ENCODE measurements at places on chromosomes 7 and 10. TPM values are rescaled to one million over a fixed set of nuclear protein-coding genes. Genes with fewer than 3 reads are reported as not detected.
A peak's percentile ranks its signal among the peaks of the same experiment; 100 is the strongest.

GRCh38 chr10:75972491-75973276 lies 541.3 kb downstream of the LRMDA start:
- no peak for DNase-seq

DNA sequence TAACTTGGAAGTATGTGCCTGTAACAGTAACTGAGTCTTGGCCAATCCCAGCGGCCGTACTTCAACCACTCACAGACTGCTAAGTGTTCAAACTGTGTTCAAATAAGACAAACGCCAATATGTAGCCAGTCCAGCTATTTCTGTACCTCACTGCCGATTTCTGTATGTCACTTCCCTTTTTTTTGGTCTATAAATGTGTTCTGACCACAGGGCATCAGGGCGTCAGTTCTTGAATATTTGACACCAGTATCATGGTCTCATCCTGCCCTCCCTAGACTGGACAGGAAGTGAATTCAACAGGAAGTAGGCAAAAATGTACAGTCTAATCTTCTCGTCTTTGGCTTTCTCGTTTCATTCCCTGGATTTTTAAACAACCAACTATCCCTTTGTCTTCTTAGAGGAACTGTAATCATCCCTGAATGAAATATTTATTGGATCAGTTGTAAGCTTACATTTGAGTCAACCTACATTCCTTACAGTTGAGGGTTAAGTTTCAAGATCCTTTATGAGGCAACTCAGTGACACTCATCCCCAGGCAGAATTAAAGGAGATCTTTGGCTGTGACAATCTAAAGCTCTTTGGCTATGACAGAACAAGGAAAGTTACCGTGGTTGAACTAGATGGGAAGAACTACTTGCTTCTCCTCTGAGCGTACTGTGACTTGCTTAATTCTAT lies 232.7 kb downstream of the NSUN6 start:
- DNase-seq, result no peak

DNA sequence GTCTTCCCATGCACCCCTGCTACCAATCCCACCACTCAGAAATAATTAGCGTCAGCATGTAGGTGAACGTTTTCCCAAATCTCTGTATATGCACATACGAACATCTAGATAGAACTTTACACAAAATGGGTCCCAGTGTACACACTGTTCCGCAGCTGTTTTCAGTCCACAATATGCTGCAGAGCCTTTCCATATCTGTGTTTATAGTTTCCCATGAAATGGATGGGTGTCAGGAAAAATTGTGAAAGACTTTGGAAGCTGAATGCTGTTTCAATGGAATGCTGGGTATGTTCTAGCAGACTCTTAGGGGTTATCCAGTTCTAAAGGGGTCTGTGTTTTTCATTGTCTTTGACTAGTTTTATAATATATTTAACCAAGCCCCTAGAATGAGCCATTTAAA lies 13.8 kb downstream of the GRK5 start:
- DNase-seq, result no peak

- DNase-seq, result no peak
These were observed 713 bp downstream of the IMMP2L start for GRCh38 chr7:111561654-111561903.

DNA sequence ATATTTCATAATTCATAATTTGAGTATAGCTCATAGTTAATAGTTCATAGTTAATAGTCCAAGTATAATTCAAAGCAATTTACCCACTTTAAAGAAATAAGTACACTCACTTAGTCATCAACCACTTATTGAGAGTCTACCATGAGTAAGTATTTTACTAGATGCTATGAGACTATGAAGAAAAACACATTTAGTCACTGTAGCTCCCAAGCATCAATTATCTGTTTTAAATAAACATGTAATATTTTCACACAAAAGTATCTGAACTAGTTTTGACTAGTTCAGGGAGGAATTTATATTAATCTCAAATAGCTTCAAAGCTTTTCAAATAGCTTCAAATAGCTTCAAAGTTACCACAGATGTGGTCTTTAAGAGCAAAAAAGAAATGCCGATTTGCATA lies 119.2 kb downstream of the ANK3 start:
- DNase-seq, result no peak

GRCh38 chr10:74824900-74825370 lies 1.5 kb upstream of the KAT6B start:
- peak; percentile 12 for DNase-seq

- DNase-seq, result no peak
These were observed 117.8 kb downstream of the EPC1 start for GRCh38 chr10:32229170-32229569.

The OR2A12 gene
- not detected for total RNA-seq

GRCh38 chr10:66258693-66259092 lies 667.1 kb upstream of the LRRTM3 start:
- no peak for DNase-seq

The C10orf53 gene
- not detected for total RNA-seq

The SFTPD gene
- total RNA-seq, result 2.1 TPM

DNA sequence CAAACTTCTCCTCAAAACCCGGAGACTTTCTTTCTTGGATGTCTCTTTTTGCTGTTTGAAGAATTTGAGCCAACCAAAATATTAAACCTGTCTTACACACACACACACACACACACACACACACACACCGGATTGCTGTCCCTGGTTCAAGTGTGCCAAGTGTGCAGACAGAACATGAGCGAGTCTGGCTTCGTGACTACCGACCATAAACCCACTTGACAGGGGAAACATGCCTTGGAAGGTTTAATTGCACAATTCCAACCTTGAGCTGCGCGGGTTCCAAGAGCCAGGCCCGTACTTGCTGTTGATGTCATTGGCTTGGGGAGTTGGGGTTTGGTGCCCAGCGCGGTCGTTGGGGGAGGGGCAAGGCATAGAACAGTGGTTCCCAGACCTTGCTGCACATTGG lies 1.7 kb downstream of the EGFR start:
- DNase-seq, result peak; percentile 87

GRCh38 chr10:69262292-69262751 lies 16.0 kb upstream of the HK1 start:
- DNase-seq, result no peak

The CCT6A gene
- total RNA-seq, result 60.0 TPM

DNA sequence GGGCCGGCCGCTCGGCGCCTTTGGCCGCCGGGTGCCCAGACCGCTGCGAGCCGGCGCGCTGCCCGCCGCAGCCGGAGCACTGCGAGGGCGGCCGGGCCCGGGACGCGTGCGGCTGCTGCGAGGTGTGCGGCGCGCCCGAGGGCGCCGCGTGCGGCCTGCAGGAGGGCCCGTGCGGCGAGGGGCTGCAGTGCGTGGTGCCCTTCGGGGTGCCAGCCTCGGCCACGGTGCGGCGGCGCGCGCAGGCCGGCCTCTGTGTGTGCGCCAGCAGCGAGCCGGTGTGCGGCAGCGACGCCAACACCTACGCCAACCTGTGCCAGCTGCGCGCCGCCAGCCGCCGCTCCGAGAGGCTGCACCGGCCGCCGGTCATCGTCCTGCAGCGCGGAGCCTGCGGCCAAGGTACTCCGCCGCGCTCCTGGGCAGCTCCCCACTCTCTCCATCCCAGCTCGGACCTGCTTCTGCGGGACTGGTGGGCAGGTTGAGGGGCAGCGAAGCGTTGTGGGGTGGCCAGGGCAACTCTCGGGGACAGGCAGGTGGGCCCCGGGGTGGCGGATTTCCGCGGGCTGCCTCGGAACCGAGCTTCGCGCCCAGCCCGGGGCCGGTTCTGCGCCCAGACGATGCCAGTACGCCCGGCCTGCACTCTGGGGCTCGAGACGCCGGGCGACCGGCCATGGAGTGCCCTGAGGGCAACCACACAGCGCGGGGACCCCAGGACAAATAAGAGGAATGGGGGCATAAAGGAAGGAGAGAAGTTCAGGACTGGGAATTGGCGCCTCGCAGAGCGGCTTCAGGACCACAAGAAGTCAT lies 578 bp downstream of the HTRA1 start:
- DNase-seq, result peak; percentile 32

The SRPK2 gene
- total RNA-seq, result 99.5 TPM

DNA sequence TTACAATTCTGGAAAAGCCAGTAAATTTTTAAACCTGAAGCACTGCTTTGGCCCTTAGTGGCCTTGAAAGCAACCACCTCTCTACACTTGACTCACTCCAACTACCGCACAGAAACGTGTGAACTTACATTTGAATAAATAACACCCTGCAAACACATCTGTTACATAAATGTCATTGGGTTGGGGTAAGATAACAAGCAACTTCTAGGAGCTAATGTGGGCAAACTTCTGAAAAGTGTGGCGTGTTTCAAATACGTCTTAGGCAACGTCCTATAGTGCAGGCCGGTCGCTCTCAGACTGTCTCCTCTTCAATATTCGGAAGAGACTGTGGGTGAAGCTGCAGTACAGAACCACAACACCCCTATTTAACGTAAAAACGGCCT lies 474 bp downstream of the ORC5 start:
- no peak for DNase-seq

- no peak for DNase-seq
These were observed 204.3 kb downstream of the CCDC7 start for GRCh38 chr10:32650246-32650655.

GRCh38 chr7:1647961-1648672 lies 22.0 kb upstream of the ELFN1 start:
- DNase-seq, result peak; percentile 68

The EFCAB10 gene
- total RNA-seq, result 6.4 TPM

- no peak for DNase-seq
These were observed 38.6 kb upstream of the ARL4A start for GRCh38 chr7:12648704-12649261.

The MLXIPL gene
- 9.8 TPM for total RNA-seq

The HTR7 gene
- total RNA-seq, result 3.5 TPM

GRCh38 chr7:23467806-23468525 lies 2.3 kb downstream of the IGF2BP3 start:
- DNase-seq, result no peak

DNA sequence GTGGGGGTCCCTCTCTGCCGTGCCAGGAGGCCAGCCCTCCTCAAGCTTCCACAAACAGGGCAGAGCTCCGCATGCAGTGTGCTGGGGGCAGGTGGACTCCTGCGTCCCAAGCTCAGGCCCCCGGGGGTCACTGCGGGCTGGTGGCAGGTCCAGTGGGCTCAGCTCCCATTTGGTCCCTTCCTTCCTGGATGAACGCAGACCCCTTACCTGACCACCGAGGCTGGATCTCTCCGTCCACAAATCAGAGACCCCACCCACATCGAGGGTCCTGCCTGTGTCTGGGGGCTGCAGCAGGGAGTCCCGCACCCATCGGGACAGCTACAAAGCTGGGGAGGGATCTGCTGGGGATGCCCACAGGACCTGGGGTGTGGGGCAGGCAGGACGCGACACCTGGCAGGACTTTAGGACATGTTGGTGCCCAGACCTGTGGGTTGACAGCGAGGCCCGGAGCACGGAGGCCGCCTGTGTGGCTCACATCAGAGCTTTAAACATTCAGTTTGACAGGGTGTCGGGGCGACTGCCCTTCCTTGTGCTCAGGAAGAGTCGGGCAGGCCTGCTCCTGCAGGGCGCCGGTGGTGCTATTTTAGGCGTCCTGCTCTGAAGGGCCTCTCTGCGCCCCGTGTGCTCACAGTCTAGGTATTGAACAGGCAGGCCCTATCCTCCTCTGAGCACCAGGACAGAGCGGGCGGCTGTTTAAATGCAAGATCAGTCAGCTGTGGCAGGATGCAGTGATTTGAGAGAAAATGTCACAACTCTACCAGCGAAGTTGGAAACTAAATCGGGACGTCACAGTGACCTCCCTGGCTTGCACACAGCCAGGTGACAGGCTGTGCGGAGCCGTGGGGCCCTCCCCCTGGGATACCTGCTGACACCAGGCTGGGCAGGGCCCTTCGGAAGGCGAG lies 15.9 kb upstream of the CFAP46 start:
- DNase-seq, result no peak

The SRRM3 gene
- 6.8 TPM for total RNA-seq

DNA sequence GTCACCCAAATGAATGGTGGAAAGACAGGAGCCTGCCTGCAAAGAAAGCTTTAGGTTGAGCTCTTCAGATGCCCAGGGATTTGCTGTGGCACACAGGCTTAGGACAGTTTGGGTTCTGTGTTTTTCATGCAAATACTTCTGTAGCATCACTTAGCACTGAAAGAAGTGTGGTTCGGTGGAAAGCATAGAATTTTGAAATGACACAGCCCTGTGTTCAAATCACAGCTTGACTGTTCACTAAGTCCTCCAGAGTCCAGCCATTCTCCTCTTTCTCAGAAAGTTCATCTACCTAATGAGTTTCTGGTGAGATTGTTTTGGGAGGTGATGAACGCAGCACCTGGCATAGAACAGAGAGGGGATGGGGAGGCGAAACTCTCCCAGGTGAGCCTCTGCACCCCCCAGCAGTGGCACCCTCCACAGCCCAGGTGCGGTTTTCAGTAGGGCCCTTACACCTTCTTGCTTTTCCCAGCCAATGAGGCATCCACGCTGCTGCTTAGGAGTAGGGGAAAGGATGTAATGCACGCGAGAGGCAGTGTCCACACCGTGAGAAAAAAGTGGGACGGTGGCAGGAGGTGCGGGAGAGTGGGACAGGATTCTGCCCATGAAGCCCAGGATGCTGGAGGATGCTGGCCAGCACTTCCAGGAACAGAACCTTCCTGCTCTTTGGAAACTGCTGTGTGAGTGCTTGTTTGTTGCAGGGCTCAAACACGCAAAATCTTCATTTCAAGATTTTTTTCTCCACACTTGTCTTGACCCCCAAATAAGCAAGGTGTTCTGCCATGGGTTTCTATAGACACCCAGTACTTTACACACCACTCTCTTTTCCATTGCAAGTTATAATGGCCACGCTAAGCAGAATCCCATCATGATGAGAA lies 11.6 kb downstream of the EN2 start:
- DNase-seq, result no peak

The WDR86 gene
- 12.8 TPM for total RNA-seq

The STYXL1 gene
- 29.8 TPM for total RNA-seq

DNA sequence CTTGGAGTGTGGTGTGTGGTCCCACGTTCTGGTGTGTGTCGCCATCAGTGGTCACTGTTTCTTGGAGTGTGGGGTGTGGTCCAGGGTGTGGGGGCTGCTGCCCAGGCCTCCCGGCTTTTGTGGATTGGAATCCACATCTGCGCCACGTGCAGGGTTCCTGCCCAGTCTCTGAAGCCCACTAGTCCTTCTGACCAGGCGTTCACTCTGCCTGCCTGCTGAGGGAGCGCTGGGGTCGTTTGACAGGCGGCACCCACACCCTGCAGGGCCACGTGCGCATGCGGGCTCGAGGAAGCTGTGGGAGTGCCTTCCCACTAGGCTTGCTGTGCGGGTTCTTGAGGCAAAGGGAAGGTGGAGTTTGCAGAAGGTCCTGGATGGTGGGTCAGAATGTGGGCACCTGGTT lies 51.4 kb downstream of the INPP5A start:
- no peak for DNase-seq

The BMPER gene
- 8.4 TPM for total RNA-seq

- no peak for DNase-seq
These were observed 202.8 kb upstream of the KCND2 start for GRCh38 chr7:120070201-120070600.

DNA sequence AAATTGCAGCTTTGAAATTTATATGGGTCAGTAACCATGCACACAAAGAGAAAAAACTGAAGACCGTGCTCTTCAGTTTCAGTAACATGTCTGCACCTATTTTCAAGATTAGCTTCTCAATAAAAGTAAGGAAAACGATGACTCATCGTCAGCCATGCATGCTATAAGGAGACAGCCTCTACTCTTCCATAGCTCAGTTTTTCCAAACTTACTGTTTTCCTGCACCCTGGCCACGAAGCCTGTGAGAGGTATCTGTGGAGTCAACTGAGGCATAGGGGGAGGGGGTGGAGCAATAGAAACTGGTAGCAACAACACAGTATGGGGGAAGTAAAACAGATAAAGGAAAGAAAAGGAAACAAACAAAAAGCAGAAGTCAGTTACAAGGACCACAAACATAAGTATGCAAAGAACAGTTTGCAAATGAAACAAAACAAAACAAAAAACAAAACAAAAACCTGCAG lies 58.0 kb downstream of the PDSS1 start:
- no peak for DNase-seq

GRCh38 chr10:44973323-44974081 lies 5.1 kb downstream of the DEPP1 start:
- no peak for DNase-seq

Data from prostate gland (tissue), 2 donors.